ENCODE measurements at places on chromosomes 3 and 15.

DNA sequence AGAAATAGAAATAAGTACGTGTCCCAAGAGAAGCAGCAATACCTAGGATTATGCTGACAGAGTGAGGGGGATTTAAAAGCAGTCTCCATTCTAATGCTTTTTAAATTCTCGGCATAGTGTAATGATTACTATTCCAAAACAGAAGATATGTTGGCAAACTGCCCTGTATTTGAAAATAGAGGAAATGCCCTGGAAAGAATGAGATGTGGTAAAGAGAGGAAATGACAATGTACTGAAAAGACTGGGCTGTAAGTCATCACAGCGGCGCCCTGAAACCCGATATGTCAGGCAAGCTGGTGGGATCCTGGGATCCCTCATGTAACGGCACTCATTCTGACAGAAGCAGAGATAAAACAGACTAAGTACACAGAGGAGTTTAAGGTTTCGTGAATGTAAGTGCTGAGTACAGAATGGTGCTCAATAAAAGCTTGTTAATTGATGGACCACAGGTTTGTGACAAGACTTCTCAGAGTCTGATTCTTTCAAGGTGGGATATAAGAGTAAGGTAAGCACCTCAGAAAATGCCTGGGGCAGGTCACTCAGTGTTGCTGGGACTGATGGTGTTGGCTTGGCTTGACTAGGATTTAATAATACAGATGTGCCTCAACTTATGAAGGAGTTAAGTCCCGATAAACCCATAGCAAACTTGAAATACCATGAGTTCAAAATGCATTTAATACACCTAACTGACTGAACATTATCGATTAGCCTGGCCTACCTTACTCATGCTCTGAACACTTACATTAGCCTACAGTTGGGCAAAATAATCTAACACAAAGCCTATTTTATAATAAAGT lies 91.4 kb downstream of the NFKBIZ start:
- no peak for DNase-seq

DNA sequence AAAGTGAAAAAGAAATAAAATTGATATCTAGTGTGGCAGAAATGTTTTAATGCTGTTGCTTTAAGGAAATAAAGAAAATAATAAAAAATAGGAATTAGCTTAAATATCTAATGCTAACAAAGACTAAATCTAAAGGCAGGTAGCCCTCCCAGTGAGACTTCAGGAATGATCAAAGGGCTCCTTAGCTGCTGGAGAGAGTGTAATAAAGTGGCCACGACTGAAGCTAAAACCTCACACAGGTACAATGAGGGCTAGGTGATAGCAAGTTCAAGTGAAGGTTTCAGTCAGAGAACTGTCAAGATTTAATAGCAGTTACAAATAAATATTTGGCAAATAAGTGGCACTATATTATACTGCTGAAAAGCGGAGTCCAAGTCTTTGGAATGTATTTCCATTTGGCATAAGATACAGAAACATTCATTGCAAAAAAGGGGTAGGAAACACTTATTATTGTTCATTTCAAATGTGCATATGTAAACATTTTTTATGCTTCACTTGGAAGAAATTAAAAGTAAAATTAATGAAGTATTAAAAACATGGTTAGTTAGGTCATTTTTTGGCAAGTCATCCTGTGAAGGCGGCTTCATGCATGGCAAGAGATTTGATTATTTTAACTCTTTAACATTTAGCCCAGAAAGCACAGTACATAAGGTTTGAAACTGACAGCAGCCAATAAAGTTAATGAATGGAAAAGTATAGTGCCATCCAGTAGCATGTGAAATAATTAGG lies 168.2 kb downstream of the ECT2 start:
- DNase-seq = no peak

DNA sequence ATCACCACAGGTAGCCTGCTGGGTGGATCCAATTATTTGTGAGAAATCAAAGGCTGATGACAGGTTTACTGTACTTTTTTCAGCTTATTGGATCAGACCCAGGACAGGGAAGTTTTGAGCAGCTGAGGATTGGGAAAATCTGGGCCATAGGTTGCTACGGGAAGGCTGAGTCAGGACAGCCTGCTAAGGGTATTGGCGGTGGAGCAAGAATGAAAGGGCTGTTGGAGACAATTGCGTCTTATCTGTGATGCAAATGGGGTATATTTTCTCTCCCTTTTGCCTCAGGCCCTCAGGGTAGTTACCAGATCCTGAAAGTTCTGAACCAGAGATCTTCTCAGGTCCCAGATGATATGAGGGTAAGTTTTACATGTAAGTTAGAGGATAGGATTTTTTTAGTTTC lies 317.7 kb downstream of the EDEM1 start:
- DNase-seq = no peak

GRCh38 chr3:133206921-133207320 lies 168.7 kb downstream of the TMEM108 start:
- no peak for DNase-seq

- DNase-seq = no peak
Measured at GRCh38 chr3:42123012-42123581, 31.9 kb downstream of the TRAK1 start.

DNA sequence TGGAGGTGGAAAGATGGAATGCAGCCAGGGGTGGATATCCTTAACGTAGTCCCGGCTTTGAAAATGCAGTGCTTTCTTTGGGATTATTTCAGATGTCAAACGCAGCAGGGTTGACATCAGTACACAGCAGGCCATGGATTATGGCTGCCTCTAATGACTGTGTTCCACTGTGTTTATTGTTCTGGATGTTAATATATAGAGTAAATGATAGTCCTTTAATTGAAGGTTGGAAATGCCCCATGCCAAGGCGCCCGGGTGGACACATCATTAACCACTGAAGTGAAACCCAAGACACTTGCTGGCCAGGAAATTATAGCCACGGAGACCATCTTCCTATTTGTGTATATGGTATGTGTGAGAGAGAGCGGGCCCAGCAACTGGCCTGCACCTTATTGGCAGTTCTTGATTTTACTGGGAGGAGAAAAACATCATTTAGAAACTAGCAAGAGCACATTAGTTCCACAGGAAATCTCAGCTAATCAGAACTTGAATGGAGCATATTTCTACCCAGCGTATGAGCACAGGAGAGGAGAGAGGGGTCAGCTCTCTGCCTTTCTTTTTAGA lies 254.9 kb upstream of the RASGRP1 start:
- no peak for DNase-seq

DNA sequence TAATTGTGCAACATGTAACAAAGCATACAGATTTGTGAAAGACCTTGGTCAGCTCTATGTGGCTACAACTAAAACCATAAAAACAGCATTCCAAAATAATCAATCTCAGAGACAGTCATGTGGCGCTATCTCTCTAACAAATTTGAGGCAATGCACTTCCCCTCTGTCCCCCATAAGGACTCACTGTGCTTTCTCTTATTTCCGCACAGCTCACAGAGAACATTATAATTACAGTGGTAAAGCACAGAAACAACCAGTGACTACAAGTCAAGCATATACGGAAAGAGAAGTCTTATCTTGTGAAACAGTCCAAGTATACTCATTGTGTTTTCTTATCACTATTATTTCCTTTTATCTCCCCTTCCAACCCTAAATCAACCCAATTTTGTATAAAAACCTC lies 64.3 kb downstream of the RYK start:
- no peak for DNase-seq

DNA sequence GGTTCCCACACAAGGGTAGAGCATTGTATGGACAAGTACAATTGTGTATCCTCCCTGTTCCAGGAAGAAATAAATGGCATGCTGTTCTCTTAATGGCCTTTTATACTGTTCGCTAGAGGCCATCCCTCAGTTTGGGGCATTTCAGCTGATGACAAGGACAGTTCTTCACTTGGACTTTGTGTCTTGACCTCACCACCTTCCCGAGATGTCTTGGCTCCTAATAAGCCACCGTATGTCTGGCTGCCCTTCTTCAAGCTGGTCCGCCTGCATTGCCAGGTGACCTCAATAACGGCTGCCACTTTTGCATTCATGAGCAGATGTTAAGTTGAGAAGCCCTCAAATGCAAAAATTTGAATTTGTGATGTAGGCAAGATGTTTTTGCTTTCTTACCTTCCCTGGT lies 24.1 kb downstream of the ZBTB38 start:
- DNase-seq = no peak

DNA sequence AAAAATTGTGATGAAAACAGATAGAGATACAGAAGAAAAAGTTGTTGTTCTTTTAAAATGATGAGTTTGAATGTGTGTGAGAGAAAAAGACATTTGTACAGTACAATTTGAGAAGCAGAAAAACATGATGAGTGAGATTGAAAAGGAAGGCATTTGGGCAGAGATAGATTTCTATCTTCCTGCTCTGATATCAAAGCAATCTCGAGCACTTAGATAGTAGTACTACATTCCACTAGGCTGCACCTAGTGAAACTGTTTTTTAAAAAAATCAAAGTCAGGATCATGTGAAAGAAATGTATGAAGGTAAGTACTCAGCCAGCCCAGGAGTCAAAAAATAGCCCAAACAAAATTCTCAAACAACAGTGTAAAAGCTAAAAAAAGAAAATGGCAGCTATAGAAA lies 104.1 kb upstream of the UBE2E2 start:
- DNase-seq = no peak

DNA sequence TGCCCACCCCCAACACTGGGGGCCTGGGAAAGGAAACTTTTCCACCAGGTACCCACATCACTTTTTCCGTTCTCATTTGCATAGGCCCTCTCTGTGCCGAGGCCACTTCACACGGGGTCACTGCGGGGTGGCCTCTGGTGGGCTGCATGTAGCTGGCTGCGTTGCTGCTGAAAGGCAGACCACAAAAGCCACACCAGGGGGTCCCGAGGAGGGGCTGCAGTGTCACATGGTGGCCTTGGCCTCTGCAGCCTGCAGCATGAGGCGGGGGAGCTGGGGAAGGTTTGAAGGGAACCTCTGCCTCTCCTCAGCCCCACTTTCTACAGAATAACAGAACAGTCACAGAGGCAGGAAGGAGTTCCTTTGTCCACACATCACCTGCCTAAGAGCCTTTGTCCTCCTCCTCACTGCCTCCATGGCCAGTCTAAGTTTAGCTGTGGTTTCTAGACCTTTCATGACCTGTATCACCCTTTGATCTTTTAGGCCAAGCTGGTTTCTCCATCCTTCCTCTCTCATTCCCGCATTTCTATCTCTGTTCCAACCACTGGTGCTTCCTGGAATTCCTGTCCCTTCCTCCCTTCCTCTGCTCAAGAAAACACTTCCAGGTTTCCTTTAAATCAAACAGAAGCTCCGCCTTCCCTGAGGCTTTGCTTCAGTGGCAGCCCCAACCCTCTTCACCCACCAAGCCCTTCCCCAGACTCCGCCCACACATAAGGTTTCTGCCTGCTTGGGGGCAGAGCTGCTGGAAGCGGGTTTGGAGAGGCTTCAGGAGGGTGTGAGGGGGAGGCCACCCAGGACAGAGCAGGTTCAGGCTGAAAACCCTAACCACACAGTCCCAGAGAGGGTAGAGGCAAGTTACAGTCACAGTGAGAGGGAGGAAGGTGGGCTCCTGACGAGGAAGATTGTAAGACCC lies 150.7 kb upstream of the TLE3 start:
- DNase-seq = no peak

GRCh38 chr3:4416427-4416945 lies 50.6 kb downstream of the SUMF1 start:
- no peak for DNase-seq

DNA sequence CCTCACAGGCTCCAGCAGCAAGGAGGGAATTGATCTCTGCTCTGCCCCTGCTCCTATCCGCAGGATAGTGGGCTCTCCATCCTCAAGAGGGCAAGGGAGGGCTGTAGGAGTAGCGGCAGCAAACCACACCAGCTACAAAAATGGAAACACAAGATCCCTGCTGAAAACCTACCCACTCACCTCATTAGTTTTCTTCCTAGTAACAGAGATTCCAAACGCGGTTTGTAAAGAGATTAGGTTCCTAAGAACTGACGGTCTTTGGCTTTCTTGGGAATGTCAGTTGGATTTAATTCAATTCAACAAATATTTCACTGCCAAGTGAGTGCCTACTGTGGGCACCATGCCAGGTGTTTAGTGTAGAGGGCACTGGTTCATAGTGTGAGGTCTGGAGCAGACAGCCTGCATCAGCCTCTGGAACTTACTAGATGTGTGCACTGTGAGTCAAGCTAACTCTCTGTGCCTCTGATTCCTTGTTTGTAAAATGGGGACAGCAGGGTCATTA lies 84.7 kb downstream of the MRPL46 start:
- DNase-seq = no peak

- no peak for DNase-seq
Measured at GRCh38 chr3:130729154-130729553, 17.5 kb downstream of the PIK3R4 start.

DNA sequence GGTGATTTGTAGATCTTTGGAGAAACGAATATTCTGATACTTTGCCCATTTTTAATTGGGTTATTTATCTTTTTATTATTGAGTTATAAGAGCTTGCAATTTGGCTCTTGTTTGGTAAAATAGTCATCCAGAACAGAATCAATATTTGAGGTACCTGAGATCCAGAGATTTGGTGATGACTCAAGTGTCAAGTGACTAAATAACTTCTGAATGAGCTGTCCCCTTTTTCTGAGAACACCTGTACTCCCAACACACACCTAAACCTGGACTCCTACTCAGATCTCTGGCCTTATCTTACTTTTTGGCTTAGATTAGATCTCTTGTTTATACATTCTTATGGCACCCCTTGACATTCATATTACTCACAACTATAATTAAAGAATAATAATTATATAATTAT lies 3.1 kb upstream of the TRA2B start:
- DNase-seq = no peak

GRCh38 chr3:53843195-53844177 lies 2.7 kb downstream of the CHDH start:
- DNase-seq = no peak

- no peak for DNase-seq
Measured at GRCh38 chr15:85757939-85758654, 36.6 kb downstream of the KLHL25 start.

GRCh38 chr3:78977073-78977472 lies 790.7 kb downstream of the ROBO1 start:
- no peak for DNase-seq

DNA sequence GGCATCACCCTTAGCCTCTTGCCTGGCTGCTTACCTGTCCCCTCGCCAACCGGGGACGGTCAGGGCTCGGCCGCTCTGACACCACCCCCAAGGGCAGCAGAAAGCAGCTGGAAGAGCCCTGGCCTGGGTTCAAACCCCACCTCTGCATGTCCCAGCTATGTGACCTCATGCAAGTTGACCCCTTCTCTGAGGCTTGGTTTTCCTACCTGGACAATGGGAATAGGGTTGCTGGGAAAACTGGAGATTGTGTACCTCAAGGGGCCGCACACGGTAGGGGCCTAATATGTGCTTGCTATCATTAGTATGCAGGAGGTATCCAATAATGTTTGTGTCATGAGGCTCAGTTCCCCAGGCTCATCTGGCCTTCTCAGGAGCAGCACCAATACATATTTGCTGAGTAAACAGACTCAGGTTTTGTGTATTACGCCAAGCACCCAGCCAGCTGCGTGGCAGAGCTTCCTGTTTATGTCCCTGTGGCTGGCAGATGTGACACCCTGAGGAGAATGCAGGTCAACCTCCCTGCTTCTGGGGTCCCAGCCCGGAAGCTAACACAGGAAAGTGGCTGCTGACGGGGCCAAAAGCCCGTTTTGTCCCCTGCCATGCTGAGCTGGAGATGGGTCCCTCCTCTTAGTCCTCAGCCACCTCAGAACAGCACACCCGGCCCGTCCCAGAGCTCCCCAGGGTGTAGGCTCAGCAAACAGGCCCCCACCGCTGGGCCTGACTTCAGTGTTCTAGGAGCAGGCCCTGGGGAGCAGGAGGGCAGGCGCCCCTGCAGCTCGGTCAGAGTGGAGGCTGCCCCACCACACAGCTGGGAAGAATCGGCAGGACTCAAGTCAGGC lies 29.7 kb downstream of the PLXND1 start:
- DNase-seq = no peak

Data from hippocampal formation (tissue), 2 donors.